NCI-H460 (cell line): ENCODE measurements at places on chromosomes 1 and 21.

GRCh38 chr1:96651517-96651916 is 70.1 kb upstream of the PTBP2 start:
- no peak for DNase-seq

DNA sequence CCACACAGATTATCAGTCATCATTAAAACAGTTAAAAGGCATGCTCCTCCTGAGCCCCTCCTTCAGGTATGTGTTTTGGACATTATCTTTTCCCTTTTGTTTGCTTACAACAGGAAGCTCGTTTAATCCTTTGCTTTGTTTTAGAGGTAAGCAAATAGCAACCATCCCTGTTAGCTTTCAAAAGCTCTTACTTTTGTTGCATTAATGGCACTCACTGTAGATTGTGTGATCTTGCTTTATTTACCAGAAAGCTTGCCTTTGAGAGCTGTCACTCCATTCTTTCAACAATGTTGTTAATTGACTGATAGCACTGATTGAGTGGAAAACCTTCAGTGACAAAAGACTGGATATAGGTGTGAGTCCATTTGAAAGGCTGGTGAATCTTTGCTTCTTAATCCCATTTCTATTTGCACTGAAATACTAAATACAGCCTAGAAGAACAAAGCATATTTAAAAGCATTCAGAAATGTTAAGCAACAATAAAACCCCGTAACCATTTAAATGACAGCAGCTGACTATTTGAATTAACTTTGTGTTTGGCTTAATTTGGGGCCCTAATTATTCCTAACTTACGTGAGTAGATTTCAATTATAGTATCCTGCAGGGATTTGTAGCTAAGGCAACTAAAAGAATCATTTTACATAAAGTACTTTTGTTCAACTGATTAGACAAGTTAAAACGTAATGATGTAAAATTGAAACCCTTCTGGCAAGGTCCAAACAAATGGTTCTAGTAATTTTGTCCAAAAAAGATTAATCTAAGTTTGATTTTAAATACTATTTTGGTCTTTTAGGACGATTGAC is 48.3 kb downstream of the ADGRL2 start:
- DNase-seq = no peak

GRCh38 chr1:206705726-206706297 is 21.1 kb downstream of the MAPKAPK2 start:
- DNase-seq = no peak

DNA sequence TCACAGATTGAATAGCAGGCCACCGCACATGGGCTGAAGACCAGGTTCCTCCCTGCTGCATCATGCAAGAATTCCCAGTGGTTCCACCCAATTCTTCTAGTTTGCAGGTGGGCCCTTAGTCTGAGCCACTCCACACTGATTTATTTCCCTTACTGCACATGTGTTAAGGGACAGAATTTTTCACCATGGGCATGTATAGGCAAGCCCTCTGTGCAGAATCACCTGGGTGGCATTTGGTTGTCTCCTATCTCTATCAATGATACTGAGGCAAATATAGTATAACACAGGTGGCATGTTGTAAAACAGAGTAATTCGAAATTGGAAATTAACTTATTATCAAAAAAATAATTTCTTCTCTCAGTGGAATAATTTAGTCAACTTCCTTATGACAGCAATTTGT is 1892.4 kb downstream of the NCAM2 start:
- no peak for DNase-seq

DNA sequence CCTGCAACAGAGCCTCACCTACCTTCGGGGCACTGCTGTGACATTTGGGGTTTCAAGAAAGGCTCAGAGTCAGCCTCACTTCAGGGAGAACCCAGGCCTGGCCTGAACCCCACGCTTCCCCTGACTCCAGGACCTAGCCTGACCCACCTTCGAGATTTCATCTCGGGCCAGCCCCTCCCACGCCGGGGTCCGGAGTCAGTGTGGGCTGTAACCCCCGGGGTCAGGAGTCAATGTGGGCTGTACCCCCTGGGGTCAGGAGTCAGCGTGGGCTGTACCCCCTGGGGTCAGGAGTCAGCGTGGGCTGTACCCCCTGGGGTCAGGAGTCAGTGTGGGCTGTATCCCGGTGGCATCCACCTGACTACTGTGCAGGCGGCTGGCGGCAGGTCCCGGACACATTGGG is 183.0 kb upstream of the RAB4A start:
- no peak for DNase-seq

GRCh38 chr1:67700692-67701410 is 15.8 kb downstream of the GADD45A start:
- DNase-seq = no peak

GRCh38 chr1:41135196-41135947 is 106.7 kb downstream of the SCMH1 start:
- DNase-seq = no peak

- no peak for DNase-seq
Measured at GRCh38 chr21:41901099-41901498, 22.0 kb upstream of the PRDM15 start.

GRCh38 chr1:27491748-27492700 is 2.1 kb upstream of the WASF2 start:
- DNase-seq = no peak

DNA sequence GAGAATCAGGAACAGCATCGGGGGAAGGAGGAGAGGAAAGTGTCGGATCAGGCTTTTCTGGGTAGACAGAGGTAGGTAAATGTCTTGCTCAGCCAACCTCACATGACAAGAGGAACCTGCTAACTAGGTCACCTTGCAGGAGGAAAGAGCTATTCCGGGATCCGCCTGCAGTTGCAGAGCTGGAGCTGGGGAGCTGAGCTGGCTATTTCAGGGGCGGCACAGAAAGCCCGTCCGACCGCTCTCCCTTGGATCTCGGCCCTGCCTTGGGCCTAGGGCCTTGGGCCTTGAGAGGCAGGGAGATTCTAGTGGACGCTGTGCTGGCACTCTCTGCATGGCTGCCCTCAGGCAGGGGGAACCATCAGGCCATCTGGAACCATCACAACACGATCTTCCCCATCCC is 56.5 kb upstream of the CTPS1 start:
- DNase-seq = no peak

DNA sequence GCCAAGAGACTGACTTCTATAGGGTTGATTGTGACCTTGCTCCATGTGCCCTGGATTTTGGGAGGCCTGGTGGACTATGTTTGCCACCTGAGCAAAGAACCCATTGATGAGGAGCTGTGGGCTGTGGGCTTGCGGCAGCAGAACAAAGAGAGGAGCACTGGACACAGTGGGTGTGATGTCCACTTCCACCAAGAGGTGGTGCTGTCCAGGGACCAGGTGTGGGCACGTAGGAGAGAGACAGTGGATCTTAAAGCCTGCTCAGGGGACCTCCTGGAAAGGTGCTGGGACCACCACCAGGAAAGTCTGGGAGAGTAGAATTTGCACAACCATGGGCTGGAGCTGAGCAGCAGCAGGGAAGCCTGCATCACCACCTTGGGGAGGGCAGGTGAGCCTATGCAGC is 106.7 kb upstream of the ETS2 start:
- no peak for DNase-seq

- DNase-seq = no peak
Measured at GRCh38 chr1:213891989-213892902, 95.5 kb upstream of the PROX1 start.

- DNase-seq = no peak
Measured at GRCh38 chr1:154445040-154445472, 39.9 kb downstream of the IL6R start.

GRCh38 chr1:107530543-107530942 is 389.7 kb downstream of the NTNG1 start:
- no peak for DNase-seq

DNA sequence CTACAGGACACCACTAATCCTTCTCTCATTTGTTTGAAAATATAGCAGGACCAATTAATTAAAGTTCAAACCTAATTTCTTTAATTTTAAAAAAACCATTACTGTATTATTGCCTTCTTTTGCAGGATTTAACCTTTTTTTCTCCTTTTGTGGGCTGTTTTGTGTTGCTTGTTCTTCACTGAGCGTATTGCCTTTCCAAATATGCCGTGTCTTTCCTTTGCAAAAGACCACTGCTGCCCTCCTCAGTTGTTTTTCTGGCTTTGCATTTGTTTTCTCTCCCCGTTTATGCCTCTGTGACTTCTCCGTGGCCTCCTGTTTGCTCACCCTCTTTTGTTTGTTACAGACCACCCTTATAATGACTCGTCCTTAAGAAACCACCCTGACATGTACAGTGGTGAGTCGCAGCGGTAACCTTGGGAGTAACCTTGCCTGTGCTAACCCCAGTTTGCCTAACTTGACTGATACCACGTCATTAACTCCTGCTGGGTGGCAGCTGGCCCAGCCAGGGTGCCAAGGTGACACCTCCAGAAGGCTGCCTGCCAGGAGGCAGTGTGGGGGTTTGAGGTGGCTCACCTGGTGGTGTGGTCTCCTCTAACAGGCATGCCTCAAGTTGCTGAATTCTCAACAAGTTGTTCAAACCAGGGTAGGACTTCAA is 81.1 kb upstream of the CNTN2 start:
- DNase-seq = no peak

- no peak for DNase-seq
Measured at GRCh38 chr1:1086911-1087341, 12.8 kb upstream of the RNF223 start.

DNA sequence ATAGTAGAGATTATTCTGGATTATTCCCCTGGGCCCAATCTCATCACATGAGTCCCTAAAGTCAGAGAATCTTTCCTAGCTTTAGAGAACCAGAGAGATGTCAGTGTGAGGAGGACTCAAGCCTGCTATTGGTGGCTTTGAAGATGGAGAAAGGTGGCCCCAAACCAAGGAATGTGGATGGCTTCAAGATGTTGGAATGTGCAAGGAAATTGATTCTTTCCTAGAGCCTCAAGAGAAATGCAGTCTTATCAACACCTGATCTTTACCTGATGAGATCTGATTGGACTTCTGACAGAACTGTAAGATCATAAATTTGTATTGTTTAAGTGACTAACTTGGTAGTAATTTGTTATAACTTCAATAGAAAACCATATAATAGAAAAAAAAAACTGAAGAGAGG is 51.0 kb downstream of the NME7 start:
- DNase-seq = no peak

- DNase-seq = no peak
Measured at GRCh38 chr1:89198491-89199072, at the start of gene GBP4. TSS of gene GBP4 (minus strand) at chr1:89198942. CDS start at chr1:89198834, 108 bp downstream.

DNA sequence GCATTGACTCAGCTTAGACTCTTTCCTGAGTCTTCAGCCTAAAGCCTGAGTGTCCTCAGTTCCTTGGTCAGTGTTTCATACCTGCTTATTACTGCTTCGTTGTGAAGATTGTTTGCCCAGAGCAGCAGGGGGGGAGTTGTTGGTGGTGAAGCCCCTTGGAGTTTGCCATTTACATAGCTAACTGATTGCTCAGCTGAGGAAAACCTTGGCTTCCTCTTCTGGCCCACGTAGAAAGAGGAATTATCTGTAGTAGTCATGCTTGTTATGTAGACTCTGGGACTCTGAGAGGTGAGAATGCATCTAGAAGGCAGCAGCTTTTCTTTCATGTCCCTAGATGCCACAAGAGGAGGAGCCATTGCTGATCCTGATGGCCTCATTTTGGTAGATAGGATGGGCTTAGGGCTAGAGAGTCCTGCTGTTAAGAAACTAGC is 125.9 kb downstream of the MAST2 start:
- DNase-seq = no peak

- DNase-seq = peak; percentile 14
Measured at GRCh38 chr21:45607021-45607908, 36.3 kb upstream of the PCBP3 start.

- DNase-seq = no peak
Measured at GRCh38 chr1:11266268-11267074, 4.1 kb upstream of the MTOR start.

- no peak for DNase-seq
Measured at GRCh38 chr1:47684518-47684917, 246.7 kb downstream of the FOXD2 start.

GRCh38 chr1:119374208-119374874 is 5.8 kb downstream of the HAO2 start:
- DNase-seq = no peak

DNA sequence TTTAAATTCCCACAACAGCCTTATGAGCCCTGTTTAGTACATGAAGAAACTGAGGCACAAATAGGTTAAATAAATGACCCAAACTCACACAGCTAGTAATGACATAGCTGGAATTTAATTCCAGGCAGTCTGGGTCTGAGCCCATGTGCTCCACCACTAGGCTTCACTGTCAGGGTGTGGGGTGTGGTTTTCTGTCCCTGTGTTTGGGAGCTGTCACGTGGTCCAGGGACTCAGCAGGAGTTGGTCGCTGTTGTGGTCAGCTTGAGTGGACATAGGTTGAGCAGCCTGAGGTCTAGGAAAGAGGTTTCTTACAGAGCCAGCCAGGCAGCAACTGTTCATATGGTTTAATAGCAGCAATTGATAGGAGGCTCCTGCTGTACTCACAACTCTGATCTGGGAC is 28.0 kb upstream of the KCNA10 start:
- no peak for DNase-seq

GRCh38 chr1:3772715-3773571 is at the start of gene SMIM1:
TSS of gene SMIM1 (plus strand) at chr1:3772749. CDS start at chr1:3775374, 2,625 bp downstream.
- no peak for DNase-seq

DNA sequence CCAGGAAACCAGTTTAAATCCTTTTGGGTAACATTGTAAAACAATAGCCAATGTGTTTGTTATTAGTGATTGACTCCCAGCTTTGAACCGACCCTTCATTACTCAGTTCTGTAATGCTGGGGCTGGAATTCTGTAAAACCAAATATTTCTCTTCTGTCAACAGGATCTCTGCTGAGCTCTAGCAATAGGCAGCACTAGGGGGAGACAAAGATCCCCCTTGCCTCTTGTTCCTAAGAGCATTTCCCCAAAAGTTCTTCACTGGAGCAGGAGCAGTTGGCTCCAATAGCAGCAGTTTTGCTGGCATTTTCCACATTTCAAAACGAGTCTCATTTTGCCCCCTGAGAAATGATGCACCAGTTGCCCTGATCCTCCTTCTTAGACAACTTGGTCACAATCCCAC is 1671.1 kb downstream of the MRPL39 start:
- no peak for DNase-seq

GRCh38 chr1:23402286-23403037 is 22.1 kb downstream of the TCEA3 start:
- no peak for DNase-seq

DNA sequence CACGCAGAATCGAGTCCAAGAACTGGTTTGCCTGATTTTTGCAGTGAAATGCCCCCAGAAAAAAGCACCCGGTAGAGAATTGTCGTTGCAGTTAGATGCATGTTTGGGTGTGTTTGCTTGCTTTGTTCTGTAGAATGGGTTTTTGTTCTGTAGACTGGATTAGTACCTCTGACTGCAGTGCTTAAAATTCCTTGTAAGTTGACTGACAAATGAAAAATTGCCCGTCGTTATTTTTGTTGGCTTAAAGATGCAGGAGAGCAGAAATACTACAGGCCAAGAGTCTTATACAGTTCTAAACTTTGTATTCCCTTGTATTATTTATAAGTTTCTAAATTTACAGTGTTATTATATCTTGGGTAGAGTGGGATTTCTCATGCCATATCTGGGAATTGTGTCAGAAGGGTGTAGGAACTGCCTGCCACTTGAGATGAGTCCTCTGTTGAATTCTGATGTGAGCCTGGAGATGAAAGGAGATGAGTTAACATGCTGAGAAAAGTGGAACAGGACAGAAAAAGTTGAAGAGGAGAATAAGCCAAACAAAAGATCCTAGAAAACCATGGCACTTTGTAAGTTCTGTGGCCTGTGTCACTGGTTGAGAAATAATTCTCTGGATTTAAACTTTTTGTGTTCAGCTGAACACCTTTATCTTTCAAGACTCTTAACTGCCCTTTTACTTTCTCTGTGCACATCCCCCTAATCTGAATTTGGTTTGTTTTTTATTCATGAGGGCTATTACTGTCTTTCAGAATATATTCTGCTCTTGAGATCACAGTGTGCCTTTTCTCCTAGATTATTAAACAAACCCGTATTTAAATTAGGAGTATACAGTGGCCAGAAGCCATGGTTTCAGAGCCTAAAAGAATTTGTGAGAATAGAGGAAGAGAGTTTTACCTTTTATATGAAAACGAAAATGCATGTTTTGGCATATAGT is 1.4 kb downstream of the DESI2 start:
- DNase-seq = no peak
